ENCODE measurements at places on chromosomes 6 and 20.

GRCh38 chr20:50372770-50373088 lies 137.5 kb upstream of the PTPN1 start:
- DNase-seq = no peak

DNA sequence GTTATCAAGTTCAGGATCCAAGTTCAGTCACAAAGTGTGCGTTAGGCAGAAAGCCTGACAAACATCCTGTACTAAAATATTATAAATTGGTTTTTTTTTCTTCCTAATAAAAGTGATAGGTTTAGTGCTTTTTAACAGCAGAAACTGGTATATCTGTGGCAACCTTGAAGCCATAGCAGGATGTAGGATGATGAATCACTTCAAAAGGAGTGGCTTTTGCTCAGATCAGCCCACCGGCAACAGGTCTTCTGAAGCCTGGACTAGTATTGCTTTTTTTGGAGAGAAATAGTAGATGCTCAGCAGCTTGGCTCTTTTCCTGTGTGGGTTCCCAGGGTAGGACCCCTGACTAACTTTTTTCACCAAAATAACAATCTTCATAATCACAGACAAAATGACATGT lies 190.8 kb downstream of the EPM2A start:
- DNase-seq = no peak

DNA sequence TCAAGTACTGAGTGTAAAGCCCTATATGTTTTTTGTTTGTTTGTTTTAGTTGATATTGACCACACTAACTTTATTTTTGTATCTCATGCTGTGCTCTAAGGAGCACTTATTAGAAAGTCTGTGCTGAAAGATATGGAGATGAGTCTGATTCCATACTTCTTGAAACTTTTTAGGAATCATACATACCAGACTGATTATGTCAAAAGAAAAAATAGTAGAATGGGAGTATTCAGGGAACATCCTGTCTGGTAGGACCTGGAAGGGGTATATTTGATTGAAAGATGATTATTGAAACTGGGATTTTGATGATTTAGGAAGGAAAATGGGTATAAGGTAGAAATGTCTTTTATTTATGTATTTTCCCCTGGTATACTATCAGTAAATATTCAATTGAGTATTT lies 111.4 kb downstream of the QKI start:
- DNase-seq = no peak

DNA sequence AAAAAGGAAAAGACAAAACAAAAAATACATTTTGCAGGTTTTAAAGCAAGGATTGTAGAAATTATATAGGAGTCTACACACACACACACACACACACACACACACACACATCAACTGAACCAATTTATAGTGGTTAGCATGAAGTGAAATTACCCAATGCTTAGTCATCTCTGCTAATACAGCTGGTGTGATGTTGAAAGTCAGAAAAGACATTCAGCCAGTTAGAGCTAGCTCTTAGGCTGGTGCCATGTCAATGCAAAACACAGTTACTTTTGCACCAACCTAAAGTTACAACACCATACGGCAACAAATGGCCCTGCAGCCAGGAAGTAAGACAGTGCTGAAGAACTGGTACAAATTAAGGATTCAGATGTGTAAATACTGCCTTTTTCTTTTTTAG lies 15.2 kb downstream of the FAM210B start:
- DNase-seq = peak; percentile 98

DNA sequence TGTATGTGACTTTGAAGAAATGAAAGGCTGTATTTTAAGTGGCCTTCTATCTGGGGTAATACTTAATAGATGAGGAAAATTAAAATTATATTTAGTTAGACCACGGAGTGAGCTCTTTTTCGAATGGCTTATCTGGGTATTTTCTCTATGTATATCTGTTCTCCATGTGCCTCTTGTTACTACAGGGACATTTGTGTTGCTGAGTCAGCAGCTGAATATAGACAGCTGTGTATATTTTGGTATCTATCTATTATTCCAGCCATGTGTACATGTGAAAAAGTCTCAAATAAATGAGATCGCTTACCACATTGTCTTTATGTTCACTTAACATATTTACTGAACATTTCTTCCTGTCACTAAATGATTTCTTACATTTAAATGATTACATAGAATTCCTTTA lies 57.2 kb downstream of the TMEM200A start:
- DNase-seq = no peak

- no peak for DNase-seq
These were observed 59.5 kb downstream of the PSMG4 start for GRCh38 chr6:3318226-3318625.

GRCh38 chr6:125310994-125311649 lies 9.4 kb upstream of the HDDC2 start:
- peak; percentile 64 for DNase-seq

DNA sequence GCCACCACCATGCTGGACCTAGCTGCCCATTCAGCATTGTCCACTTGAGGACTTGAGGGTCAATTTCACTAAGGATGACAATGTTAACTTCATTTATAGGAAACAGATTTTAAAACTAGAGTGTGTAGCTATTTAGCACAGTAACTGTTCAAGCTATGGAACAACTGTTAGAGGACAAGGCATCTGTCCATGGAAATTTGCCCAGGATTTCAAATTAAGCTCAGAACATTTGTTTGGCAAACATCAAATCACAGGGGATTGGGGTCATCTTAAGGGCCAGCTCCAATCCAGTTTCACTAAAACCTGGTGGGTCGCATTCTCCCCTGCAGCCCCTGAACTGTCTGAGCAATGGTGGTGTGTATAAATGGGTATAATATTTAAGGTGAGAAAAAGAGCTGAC lies 35.1 kb downstream of the PM20D2 start:
- no peak for DNase-seq

GRCh38 chr6:64383277-64383676 lies 747.7 kb downstream of the PHF3 start:
- DNase-seq = no peak
